Testis (tissue), 5 donors: ENCODE measurements at places on chromosomes 6 and 20.

- no peak for DNase-seq
Observed at GRCh38 chr6:24051942-24052589, 73.9 kb upstream of the NRSN1 start.

DNA sequence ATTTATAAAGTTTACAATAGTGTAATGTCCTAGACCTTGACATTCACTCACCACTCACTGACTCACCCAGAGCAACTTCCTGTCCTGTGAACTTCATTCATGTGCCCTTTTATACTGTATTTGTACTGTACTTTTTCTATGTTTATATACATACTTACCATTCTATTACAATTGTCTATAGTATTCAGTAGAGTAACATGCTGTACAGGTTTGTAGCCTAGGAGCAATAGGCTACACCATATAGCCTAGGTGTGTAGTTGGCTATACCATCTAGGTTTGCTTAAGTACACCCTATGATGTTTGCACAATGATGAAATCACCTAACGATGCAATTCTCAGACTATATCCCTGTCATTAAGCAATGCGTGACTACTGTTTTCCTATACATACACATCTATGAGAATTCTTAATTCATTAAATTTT is 17.5 kb downstream of the EDEM2 start:
- DNase-seq, result no peak

- no peak for DNase-seq
Observed at GRCh38 chr20:62820208-62820961, 3.5 kb downstream of the COL9A3 start.

- DNase-seq, result no peak
Observed at GRCh38 chr6:138815221-138815620, 19.3 kb downstream of the ECT2L start.

- no peak for DNase-seq
Observed at GRCh38 chr6:108250240-108250866, 10.5 kb downstream of the SNX3 start.

DNA sequence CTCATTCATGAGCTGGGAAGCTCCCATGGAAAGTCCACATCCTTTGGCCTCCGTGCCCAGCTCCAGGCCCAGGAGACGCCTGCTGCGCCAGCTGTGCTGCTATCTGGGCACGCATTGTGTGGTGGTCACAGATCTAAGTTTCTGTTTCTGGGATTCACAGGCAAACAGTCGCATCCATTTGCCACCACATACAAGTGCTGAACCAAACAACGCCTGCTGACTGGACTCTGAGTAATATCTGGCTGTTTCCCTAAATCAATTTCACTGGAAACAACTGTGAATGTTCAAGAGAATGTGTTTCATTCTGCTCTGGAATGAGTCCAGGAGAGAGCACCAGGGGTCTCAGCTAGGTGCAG is 45.5 kb downstream of the IRF4 start:
- no peak for DNase-seq
